ENCODE measurements at places on chromosomes 3 and 15.

DNA sequence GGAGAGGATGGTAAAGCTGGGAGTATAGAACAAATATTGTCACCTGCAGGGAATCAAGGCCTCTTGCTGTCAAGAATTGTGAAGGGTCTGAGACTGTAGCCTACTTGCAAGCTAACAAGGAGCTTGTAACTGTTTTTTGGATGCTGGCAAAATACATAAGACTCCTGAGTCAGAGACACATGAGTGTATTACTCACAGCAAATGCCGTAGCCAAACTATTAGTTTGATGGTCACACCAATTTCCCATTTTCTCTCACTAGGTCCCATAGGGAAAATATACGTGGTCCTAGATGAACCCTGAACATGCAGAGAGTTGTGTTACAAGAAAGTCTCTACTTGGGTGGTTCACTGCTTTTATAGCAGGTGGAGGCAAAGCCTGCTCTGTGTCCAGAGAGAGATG lies 44.7 kb upstream of the LIPC start:
- DNase-seq: no peak

GRCh38 chr3:81692766-81693165 lies 68.7 kb downstream of the GBE1 start:
- DNase-seq: no peak

DNA sequence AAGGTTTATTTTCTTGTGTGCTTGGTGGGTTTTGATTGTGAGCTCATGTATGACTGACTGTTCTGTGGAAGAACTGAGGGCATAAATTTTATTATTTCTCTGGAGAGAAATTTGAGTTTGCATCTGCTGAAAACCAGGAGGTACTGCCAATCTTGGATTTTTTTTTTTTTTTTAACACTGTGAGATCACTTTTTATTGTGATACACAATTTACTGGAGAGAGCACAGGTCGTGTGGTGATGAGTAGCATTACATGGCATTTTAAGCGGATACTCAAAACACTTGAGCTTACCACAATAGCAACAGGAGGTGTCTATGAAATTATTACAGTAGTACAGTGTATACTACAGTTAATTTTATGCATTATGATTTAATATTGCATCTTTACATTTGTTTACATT lies 237.4 kb downstream of the MFSD1 start:
- no peak for DNase-seq

- no peak for DNase-seq
Measured at GRCh38 chr15:31081056-31081455, 20.5 kb downstream of the TRPM1 start.

DNA sequence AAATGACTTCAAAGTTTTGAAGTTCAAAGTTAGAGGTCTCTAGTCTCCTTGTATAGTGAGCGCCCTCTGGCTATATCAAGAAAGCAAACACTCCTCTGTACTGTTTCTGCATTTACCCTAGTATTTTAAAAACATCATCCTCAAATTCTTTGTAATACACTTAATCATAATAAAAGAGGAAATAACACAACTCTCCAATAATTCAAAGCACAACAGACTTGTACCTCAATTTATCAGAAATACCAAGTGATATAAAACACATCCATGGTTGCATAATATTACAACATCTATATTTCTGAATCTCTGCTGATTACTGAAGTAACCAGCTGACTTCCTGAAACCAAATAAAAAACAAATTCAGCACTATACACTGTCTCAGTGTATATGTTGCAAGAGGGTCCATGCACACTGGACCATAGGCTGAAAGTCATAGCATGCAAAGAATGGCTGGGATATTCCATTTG lies 12.5 kb downstream of the PLOD2 start:
- DNase-seq: no peak

DNA sequence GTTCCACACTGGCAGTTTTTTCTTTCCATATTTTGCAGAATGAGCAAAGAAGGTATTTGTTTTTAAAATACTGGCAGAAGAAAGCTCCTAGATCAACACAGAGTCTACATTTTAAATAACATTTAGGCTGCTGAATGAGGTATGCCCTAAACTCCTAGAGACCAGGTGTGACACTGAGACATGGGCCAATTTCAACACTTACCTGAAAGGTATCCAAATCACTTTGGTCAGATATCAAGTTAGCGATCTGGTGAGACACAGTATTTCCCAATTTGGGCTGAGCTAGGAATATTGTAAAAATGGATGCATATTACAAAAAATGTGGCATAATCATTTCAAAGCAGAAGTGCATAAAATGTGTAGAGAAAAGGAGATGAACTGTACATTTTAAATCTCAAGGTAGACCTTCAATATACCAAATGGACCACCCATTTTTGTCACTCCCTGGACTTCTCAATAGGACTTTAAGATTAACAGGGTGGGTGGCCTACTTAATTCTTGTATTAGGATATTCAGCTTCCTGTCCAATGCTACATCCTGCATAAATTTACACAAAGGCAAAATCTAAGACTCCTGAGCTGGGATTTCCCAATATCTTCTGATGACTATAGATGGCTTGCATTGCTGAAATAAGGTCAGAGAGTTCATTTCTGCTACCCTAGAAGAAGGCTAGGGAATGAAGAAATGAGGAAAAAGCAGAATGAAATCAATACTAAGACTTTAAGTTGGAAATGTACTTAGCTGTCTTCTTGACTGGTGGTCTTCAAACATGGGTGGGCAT lies 487.8 kb downstream of the FOXP1 start:
- DNase-seq: no peak

- no peak for DNase-seq
Measured at GRCh38 chr15:33908406-33908805, 59.9 kb upstream of the CHRM5 start.

DNA sequence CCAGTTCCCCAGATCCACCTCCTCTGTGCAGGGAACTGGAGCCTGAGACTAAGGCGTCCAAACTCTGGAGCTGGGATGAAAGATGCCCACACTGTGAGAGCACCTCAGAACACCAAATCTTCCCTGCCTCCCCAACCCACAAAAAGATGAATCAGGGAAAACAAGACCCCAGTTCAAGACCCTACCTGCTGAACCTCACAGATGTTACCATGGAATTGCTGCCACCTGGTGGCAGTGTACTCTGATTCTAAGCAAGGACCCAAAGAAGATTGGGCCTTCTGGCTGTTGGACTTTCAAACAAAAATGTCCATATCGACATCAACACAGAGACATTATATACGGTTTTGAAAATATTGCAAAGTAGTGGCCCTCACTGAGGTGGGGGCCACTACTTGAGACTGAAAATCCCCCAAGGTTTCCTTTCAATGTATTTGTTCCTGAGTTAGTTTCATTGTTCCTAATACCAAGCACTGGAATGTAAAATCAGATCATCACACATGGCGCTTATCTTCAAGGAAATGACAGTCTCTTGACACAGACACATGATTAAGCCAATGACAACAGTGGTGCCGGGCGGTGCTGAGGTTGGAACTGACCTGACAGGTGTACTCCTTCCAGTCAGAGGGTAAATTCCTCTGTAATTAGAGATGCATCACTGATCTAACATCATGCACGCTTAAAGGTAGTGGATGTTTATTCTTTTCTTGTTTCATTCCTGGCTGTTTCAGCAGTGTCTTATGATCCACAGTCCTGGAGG lies 67.6 kb downstream of the SLC6A11 start:
- DNase-seq: no peak

GRCh38 chr15:63163217-63163616 lies 5.9 kb upstream of the RPS27L start:
- DNase-seq: no peak

DNA sequence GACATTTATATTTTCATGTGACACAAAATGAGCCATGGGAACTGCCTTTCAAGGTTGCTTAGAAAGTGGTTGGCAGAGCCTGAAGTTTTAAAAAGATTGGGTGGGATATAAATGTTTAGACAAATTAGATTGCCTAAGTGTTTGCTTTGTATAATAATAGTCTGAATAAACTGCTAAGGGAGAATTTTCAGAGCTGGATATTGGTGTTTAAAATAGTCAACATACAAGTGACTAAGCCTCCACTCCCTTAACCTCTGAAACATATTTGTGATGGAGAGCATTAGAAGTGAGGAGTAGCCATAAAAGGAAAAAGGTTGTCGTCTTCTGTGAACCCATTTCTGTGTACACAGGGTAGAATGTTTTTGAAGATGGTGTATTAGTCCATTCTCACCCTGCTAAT lies 201.6 kb downstream of the THSD4 start:
- DNase-seq: no peak

GRCh38 chr15:88512601-88513000 lies 33.9 kb downstream of the DET1 start:
- no peak for DNase-seq
